ENCODE measurements at places on chromosomes 1 and 21. TPM values are rescaled to one million over a fixed set of nuclear protein-coding genes. Genes with fewer than 3 reads are reported as not detected.

DMBX1 gene
- 3.1 TPM for total RNA-seq

UTS2 gene
- total RNA-seq: not detected

SPRR2D gene
- total RNA-seq: not detected

LDLRAP1 gene
- total RNA-seq: 12.4 TPM

DENND2C gene
- not detected for total RNA-seq

GRCh38 chr21:24424776-24425175 lies 1182.5 kb downstream of the MRPL39 start:
- no peak for DNase-seq

DNA sequence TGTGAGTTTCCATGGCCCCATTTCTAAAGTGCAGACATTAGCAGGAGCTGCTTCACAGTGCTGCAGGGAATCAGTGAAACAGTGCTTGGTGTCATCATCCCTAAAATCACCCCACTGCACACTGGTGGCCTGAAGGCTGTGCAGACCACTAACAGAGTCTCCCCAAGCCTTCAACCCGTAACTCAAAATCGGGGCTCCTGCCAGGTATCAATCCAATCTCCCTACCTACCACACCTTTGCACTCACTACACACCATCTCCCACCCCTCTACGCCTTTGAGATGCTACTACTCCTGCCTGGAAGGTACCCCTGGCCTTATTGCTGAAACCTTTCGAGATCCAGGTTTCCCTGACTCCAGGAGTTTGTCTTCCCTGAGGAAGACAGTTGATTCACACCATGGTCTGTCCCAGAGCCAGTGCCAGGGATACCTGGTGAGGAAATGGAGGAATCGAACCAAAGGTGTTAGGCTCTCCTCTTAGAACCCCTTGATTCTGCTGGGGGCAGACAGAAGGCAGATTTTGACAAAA lies 25.5 kb downstream of the SLC2A1 start:
- peak; percentile 5 for DNase-seq

DNA sequence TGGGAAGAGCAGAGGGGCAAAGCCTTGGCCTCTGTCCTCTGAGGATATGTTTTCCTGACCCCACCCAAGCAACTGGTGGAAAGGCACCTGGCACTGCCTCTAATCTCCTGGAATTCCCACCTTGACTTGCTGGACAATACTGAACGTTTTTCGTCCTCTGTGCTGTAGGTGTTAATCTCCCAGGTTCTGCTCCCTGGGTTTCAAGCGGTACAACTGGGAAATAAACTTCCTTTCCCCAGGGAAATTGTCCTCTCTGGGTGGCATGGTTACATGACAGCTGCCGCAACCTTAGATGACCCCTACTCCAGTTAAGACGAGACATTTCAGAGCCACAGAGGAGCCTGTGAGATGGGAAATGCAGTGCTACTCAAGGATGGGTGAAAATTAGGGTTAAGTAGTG lies 57.3 kb upstream of the BCAR3 start:
- DNase-seq: no peak

All from HT-29 (cell line).